Fibroblast of skin of back (primary cell): ENCODE measurements at places on chromosomes 7 and 10.
A peak's percentile ranks its signal among the peaks of the same experiment; 100 is the strongest.

DNA sequence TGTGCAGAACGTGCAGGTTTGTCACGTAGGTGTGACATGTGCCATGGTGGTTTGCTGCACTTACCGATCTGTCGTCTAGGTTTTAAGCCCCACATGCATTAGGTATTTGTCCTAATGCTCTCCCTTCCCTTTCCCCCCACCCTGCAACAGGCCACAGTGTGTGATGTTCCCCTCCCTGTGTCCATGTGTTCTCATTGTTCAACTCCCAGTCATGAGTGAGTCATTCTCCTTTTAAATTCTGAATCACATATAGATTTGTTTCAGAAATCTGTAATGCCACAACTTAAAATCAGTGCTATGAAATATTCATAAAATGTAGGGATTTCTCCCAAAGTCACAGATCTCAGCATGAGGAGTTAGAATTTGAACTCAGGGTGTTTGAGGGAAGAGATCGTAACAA, 552.5 kb upstream of the MBL2 start:
- DNase-seq = peak; percentile 79

DNA sequence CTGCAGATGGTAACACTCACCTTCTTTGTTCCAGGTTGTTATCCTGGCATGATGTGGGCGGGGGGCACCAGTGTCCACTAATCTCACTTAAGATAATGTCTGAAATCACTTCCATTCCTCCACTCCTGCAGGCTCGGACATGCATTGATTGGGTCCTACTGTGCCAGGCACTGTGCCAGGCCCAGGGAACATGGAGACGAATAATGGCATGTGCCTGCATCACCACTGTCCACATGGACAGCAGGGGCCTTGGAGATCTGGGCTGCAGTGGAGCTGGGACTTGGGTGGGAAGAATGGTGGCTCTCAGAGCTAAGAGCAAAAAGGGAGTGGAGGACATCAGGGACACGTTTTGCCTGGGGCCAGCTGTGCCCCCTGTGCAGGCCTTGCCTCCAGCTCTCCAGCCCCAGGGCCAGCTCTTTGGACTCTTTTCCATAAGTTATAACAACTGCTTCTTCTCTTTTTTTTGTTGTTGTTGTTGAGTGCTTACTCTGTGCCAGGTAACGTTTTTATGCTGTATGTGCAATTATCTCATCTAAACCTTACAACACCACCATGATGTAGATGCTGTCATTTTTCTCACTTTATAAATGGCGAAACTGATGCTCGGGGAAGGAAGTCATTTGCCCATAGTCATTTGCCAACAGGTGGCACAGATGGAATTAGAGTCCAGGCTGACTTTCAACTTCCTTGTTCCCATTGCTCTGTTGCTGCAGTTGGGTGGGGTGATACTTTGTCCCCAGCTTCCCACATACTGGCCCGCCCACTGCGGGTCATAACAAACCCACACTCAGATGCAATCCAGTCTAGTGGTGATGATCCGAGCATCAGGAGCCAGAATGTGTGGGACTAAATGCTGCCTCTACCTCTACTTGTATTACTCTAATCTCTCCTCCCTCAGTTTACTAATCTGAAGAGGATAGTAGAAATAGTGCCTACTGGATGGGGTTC, 19.1 kb downstream of the PLPP4 start:
- DNase-seq = no peak

DNA sequence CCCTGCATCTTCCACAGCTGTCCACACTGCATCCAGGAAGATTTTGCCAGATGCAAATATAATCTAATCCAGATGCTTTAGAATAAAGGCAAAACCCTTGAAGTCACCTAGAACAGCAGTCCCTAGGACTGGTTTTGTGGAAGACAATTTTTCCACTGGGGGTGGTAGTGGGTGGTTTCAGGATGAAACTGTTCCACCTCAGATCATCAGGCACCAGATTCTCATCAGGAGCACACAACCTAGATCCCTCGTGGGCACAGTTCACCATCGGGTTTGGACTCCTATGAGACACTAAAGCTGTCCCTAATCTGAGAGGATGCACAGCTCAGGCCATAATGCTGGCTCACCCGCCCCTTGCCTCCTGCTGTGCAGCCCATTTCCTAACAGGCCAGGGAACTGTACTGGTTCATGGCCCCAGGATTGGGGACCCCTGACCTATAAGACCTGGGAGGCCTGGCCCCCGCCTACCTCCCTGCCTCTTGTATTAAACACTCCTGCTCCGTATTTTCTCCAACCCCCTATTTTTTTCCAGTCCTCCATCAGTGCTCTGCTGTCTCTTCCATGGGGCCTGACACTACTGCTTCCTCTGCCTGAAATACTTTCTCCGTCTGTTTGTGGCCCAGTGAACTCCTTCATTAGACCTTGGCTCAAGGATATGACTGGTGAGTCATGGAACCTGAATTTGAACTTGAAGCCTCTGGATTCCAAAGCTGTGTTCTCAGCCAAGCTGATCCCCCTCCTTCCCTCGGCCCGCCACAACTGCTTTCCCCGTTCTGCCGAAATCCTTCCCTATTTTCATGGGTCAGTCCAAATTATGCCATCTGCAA, 79.9 kb upstream of the RHEB start:
- DNase-seq = peak; percentile 98

GRCh38 chr10:124736491-124737136, 7.6 kb downstream of the FAM53B start:
- DNase-seq = no peak

DNA sequence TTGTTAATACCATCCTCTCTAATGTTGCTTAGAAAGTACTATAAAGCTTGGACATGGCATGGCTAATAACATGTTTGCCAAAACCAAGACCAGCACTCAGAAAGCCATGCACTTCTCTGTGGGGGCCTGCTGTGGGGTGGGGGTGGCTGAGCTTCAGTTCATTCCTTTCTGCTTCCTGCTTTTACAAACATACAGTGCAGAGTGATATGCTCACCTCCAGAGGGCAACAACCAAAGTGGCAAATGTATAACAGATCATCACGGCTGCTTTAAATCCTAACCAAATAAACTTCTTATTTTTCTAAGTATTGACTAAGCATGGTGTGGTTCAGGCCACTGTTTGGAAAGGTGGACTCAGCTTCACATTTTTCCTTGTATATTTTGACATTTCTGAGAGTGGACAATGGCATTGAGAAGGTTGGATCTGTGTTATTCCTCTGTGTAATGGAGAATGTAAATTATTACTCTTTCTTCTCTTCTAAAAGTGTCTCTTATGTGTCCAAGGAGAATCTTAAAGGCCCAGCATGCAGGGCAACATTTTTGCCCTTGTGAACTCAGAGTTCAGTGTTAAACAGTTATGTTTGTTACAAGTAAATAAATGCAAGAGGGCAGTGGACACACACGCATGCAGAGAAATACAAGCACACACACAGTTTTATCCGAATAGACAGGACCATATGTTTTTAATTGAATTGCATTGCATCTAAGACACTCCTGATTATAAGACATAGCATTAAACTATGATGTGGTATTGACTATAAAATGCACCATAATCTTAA, 186.1 kb downstream of the HERPUD2 start:
- DNase-seq = no peak

GRCh38 chr10:129552119-129552518, 85.1 kb downstream of the MGMT start:
- DNase-seq = no peak

DNA sequence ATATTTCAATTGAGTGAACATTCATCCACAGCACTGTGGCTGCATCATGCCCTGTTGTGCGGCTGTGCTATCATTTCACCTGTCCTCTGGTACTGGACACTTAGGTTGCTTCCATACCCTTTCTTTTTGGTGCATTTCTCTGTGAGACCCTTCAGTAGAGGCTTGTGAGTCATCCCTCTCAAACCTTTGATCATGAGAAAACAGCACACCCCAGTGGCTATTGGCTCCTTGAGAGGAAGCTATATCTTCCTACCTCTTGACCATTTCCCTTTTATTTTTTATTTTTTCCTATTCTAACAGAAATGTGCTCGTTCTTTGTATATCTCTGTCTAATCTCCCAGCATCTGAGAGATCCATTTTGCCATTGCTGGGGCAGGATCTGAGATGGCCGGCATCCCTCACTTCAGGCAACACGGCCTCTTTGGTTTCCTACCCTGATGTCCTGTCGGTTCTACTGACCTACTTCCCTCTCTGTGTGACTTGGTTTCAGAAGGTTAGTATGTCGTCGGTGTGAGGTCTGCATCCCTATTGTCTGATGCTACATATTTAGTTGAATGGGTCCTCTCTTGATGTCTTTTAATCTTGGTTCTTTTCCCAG, 23.8 kb upstream of the PIK3AP1 start:
- DNase-seq = no peak

DNA sequence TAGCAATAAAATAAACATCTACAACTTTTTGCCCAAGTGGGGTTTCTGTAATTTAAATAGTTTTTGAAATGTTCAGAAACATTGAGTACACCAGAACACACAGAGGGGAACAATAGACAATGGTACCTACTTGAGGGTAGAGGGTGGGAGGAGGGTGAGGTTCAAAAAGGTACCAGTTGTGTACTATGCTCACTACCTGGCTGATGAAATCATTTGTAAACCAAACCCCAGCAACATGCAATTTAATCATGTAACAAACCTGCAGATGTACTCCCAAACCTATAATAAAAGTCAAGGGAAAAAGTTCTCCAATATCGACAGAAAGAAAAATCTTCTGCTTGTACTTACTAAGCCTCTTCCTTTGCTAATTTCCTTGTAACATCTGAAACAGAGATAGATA, 4.2 kb upstream of the TES start:
- DNase-seq = no peak

GRCh38 chr10:108904163-108904838, 1019.0 kb downstream of the XPNPEP1 start:
- no peak for DNase-seq

DNA sequence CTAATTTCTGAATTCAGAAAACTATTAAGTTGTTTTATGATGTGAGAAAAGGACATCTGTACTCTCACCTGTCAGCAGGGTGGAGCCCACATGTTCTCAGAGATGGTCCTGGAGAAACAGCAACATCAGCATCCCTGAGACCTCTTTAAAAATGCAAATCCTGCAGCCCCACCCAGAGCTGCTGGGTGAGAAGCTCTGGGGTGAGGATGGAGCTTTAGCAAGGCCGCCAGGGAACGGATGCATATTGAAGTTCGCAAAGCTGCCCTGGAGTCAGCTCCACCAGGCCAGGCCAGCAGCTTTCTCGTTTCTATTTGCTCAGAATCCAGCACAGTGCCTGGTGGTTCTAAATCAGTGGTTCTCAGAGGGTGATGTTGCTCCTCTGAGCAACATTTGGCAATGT, 49.1 kb downstream of the PRKCQ start:
- DNase-seq = no peak

DNA sequence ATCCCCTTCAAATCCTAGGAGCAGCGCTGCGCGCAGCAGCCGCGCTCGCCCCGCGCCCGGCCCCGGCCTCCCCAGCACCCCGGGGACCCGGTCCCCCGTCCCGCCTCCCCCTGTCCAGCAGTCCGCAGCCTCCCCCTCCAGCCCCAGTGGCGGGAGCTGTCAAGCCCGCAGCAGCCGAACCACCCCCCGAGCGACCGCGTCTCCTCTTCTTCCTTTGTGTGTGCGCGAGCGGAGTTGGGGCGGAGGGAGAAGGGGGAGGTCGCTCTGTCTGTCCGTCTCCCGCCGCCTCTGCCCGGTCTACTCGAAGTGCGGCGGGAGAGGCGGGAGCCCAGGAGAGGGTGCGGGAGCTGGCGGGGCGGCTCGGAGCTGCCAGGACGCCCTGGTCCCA, 375 bp upstream of the CHN2 start:
- peak; percentile 2 for DNase-seq

DNA sequence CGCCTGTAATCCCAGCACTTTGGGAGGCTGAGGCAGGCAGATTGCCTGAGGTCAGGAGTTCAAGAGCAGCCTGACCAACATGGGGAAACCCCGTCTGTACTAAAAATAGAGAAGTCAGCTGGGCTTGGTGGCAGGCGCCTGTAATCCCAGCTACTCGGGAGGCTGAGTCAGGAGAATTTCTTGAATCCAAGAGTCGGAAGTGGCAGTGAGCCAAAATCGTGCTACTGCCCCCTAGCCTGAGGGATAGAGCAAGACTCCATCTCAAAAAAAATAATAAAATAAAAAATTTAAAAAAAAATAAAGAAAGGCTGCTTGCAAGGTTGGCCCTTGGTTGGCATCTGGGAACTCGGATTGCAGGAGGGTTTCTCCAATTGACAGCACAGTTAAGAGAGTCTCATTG, 221.6 kb downstream of the DGKI start:
- DNase-seq = peak; percentile 20

DNA sequence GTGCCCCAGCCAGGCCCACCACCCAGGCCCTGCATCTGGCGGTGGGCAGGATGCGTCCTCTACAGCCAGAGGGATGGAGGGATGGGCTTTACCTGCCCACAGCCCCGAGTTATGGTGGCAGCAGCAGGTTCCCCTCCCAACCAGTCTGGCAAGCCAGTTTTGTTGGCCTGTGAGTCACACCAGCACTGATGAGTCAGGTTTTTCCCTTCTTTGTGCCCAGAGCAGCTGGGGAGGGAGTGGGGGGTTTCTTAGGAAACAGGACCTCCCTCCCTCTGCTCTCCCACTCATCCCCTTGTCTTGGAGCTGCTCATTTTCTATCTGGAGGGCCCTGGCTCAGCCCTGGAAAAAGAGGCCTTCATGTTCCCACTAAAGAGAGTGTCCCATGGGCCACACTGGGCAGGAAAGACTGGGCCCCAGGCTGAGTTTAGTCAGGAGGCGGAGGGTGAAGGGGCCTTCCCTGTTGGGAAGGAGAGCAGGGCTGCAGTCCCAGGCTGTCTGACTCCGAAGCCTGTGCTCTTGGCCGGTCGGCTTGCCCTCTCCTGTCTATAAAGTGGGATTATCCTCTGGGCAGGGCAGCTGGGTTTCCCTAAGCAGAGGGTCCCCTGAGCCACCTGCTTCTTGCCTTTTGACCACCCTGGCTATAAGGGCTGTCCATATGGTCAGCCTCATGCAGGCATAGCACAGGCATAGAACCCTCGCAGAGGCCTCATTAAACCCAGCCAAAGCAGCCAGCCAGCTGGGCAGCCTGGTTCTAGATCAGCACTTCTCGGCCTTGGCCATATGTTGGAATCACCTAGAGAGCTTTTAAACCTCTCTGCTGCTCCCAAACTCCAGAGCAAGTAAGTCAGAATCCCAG, 30.2 kb upstream of the ANKRD2 start:
- peak; percentile 94 for DNase-seq

DNA sequence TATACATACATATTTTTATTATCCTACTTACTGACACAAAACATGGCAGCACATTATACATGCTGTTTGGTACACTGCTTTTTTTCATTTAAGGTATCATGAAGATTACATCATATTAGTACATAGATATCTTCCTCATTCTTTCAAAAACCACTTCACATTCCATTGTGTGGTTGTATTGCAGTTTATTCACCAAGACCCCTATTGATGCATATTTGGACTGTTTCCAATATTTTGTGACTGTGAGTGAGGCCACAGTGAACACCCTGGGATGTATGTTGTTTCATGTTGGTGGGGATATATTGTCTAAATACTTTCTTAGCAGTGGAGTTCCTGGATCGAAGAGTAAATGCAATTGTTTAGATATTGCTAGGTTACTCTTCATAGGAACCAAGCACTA, 39.0 kb downstream of the TFAM start:
- DNase-seq = peak; percentile 72

GRCh38 chr7:128738570-128739047, 550 bp upstream of the CALU start:
- DNase-seq = no peak
